ENCODE measurements at places on chromosomes 16 and 17.

- DNase-seq = no peak
These were observed 14.3 kb downstream of the EFCAB13 start for GRCh38 chr17:47338026-47338425.

GRCh38 chr16:56793492-56793891, 63.6 kb downstream of the NUP93 start:
- DNase-seq = peak; percentile 27

DNA sequence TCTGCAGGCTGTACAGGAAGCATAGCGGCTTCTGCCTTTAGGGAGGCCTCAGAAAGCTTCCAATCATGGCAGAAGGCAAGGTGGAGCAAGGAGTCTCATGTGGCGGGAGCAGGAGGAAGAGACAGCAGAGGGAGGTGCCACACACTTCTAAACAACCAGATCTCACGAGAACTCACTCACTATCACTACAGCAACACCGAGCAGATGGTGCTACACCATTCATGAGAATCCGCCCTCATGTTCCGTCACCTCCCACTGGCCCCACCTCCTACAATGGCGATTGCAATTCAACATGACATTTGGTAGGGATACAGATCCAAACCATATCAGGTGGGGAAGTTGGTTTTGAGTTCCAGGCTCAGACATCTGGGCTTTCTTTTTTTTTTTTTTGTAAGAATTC, 31.9 kb upstream of the NUDT7 start:
- no peak for DNase-seq

- DNase-seq = no peak
These were observed 10.5 kb upstream of the TEKT3 start for GRCh38 chr17:15351925-15352324.

GRCh38 chr17:80797741-80798594, 193.7 kb upstream of the CHMP6 start:
- DNase-seq = no peak

GRCh38 chr17:71964559-71964958, 156.3 kb upstream of the SOX9 start:
- no peak for DNase-seq

DNA sequence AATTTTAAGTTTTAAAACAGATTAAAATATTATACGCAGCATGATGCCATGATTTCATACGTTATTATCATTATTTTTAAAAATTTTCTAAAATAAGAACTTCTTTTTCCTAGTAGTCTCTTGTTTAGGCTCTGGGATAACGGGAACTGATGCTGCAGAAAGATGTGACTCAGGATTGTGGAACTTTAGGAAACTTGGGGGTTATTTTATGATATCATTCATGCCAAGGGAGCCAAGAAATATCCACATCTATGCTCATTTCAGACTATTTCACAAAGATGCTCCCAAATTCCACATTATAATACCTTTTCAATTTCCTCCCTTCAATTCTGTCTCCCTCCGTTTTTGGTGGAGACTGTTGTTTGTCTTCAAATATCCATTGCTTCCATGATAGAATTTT, 236.4 kb downstream of the HS3ST3A1 start:
- DNase-seq = no peak

- DNase-seq = peak; percentile 79
These were observed at the start of the genes SGSH and SLC26A11 for GRCh38 chr17:80220054-80220735. SGSH (minus strand) TSS chr17:80220333; CDS start chr17:80220313, 20 bp downstream. SLC26A11 (plus strand) TSS chr17:80220427; CDS start chr17:80221561, 1,134 bp downstream.

DNA sequence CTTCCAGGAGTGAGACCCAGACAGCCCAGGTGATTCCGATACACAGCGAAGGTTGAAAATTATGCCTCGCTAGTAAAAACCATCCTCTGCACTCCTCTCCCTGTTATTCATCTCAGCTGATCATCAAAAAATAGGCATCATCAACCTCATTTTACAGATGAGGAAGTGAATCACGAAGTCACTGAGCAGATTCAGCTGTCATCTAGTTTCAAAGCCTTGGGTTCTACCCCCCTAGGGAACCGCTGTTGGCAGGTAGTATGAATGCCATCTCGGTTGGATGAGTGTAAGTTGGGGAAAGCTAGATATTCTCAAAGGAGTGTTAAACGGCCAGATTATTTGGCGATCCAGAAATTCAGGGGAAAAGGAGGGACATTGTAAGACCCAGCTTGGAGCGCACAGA, 2.0 kb downstream of the CRYM start:
- no peak for DNase-seq

DNA sequence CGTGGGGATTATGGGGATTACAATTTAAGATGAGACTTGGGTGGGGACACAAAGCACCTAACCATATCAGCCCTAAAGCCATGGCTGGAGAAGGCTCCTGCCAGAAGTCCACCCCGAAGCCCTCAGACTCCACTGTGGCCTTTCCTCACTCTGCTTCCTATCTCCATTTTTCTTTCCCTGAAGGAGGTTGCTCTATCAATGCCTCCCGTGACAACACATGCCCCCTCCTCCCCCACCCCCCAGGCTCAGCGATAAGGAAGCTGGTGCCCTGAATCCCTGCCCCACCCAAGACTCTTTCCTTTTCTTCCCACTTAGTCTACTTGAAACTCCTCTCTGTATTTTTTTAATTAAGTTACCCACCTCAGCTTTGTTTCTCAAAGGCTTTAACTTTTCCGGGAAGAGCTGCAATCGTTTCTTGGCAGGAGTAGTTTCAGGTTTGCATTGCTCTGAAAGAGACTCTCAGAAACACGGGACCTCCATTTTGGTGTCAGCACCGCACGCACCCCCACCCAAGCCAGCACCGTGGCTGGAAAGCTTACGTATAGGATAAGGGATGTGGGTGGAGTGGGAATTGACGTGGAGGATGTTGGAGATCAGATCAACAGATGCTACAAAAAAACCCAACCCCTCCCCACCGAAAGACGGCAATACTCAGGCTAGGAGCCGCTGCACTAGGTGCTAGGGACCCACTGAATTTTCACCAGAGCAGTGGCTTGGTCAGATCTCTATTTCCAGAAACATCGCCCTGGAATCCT, 15.2 kb upstream of the CA4 start:
- no peak for DNase-seq

DNA sequence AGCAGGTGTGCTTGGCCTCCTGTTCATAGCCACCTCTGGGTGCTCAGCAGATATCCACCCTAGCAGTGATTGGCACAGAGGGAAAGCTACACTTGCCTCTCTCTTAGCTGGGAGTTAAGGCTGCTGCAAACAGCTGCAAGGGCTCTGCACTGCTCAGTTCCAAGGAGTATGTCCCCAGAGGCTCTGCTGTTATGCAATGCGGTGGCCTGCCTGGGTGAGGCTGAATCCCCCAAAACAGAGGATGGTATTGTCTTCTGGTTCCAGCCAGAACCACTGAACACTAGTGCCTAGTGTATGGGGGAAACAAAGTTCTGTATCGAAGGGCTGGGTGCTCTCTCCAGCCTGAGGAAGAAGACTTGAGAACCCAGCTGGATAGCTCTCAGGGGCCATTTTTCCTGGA, 16.8 kb downstream of the TMEM94 start:
- no peak for DNase-seq

DNA sequence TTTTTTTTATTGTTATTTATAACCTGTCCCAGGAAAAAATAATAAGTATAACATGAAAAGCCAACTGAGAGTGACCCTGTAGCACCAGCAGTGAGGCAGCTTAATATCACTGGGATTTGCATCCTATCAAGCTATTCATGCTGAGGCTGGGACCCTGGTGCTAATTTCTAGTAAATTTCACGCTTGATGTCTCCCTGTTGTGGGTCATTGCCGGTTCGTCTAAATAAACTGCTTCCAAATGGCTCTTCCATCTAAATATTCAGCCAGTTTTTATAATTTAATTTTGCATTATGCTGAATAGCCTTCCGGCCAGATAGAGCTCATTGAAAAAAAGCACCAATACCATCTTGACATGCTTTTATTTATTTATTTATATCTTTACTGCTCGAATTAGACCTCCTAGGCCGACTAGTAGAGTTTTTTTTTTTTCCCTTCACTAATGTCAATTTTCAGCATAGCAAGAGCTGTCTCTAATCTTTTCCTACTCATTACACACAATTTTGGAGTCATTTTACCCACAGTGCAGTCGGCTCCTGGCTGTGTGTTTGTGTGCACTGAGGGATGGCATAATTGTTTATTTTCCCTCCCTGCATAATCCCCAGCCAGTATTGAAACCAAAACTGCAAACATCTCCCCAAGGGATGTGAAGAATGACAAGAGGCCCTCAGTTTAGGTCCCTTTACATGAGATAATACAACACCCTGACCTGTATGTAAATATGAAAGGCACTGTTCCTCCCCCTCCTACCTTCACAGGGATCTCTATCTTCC, 168.8 kb downstream of the AATF start:
- DNase-seq = peak; percentile 65

DNA sequence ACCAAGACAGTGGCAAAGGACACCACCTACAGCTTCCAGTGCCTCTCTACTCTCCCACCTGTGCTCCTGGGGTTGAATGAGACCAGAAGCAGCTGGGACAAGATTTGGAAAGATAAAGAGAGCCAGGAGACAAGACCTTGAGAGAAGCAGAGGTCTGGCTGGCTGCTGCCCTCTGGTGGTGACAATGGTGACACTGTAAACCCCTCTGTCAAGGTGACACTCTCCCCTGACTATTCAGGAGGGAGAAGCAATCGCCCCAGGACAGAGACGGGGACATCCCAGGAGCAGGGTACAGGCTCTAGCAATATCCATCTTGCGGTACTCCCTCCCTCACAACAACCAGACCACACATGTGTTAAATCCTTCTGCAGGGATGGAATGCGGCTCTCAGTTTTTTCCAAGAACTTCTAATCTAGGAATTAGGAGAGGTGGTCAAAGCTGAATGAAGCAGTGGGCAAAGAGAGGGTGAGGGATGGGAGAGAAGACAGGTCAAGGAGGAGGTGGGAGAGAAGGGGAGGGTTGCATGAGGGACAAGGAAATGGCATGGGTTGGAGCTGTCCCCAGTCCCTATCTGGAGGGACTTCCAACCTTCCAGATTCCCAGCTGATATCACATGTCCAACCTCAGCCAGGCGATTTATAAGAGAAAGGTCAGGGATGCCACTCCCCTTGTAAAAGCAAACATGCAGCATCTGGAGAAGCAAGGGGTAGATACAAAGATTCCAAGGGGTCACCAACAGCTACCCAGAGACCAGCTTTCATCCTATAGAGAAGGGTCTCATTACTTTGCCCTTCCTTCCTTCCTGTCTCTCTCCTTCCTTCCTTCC, 2.9 kb downstream of the PHOSPHO1 start:
- peak; percentile 76 for DNase-seq

DNA sequence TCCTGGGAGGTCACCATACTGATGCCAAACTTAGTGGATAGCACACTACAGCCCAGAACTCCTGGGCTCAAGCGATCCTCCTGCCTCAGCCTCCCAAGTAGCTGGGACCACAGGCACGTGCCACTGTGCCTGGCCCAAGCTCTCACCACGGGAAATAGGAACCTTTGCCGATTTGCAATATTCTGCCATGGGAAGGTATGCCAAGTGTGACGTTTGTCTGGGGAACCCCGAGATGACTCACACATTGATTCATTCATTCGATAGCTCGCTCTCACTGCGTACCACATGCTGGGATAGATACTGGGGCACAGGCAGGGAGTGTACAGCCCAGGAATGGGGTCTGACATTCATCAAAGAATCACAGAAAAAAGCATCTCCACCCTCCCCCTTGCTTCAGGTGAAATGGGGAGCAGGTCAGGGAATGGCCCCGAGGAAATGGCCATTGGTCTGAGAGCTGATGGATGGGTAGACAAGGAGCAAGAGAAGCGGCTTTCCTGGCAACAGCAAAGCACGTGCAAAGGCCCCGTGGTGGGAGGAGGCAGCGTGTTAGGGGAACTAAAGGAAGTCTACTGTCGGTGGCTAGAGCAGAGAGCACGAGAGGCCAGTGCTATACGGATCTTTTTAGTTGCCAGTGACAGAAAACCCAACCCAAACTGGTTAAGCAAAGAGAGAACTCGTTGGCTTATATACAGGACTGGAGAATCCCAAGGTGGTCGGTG, 44.1 kb downstream of the DNAH17 start:
- DNase-seq = no peak

GRCh38 chr16:57146040-57146647, 39.7 kb downstream of the PSME3IP1 start:
- DNase-seq = no peak

GRCh38 chr16:56936950-56937349, 5.0 kb downstream of the HERPUD1 start:
- no peak for DNase-seq

DNA sequence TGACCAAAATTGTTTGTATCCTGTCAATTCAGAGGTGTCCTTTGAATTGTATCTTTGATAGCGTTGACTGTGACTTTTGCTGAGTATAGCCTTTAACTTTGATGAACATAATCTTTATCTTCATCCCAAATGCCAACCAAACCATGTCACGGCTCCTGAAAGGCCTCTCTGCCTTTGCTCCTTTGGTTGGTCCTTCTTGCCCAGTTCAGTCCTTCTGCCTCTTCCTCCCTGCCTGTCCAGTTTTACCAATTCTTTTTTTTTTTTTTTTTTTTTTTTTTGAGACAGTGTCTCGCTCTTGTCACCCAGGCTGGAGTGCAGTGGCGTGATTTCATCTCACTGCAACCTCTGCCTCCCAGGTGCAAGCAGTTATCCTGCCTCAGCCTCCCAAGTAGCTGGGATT, 12.9 kb upstream of the VPS4A start:
- no peak for DNase-seq

GRCh38 chr17:9228408-9229159, 207.3 kb downstream of the NTN1 start:
- DNase-seq = no peak

- peak; percentile 53 for DNase-seq
These were observed 45.9 kb downstream of the JPH3 start for GRCh38 chr16:87648236-87648635.

DNA sequence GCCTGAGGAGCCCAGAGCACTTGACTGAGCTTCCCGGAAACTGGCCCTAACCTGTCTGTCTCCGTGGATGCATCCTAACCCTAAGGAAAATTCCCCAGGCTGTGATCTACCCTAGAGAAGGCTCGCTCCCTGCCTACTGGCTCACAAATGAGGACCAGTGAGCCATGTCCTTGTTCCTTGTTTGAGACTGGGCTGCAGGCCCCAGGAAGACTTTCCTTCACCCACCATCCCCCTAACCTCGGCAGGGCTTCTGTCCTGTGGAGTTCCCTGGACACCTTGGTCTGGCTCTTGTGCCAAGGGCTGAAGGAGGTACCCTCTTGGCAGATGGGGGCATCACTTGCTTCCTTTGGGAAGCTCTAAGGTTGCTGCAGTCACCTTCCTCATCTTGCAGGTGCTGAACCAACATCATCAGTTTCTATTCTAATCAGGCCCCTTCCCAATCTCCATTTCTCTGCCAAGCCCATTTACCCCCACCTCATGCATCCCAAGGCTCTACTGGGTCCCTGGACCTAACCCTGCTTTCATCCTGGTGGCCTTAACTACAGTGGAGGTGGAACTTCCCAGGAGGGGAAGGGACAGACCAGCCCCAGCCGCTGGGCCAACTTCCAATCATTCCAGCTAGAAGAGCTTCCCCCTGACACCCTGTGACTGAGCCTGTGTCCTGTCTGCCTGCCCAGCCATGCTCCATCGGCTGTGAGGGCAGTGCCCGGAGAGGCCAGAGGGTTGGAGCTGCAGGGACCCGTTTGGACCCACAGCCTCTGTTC, 12.4 kb downstream of the RNF40 start:
- no peak for DNase-seq

GRCh38 chr17:36894925-36895324, 42.4 kb upstream of the LHX1 start:
- DNase-seq = no peak

- no peak for DNase-seq
These were observed 2.9 kb downstream of the SLC39A11 start for GRCh38 chr17:73089322-73090317.

All from retina (tissue), 1 donor.